ENCODE measurements at places on chromosomes 1 and 21.

DNA sequence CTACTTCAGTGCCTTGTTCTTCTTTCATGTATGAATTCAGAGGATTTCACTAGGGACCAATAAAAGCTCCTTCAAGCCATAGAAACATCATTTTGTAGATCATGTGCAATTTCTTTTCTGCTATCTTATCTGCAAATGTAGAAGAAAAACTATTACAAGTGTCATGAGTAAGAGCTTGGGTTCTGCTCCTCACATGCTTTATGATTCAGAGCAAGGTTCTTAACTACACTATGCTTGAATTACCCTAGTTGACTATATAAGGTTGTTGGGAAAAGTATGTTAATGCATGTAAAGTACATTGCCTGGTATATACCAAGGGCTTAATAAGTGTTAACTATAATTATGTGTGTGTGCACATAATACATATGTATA, 91.4 kb upstream of the S1PR1 start:
- DNase-seq = no peak

GRCh38 chr1:25556791-25557476, 13.5 kb downstream of the LDLRAP1 start:
- no peak for DNase-seq

GRCh38 chr1:234589854-234590620, 19.9 kb downstream of the IRF2BP2 start:
- no peak for DNase-seq

- no peak for DNase-seq
These were observed 12.0 kb downstream of the SYT11 start for GRCh38 chr1:155871390-155871789.
